ENCODE measurements at places on chromosomes 6 and 20.

DNA sequence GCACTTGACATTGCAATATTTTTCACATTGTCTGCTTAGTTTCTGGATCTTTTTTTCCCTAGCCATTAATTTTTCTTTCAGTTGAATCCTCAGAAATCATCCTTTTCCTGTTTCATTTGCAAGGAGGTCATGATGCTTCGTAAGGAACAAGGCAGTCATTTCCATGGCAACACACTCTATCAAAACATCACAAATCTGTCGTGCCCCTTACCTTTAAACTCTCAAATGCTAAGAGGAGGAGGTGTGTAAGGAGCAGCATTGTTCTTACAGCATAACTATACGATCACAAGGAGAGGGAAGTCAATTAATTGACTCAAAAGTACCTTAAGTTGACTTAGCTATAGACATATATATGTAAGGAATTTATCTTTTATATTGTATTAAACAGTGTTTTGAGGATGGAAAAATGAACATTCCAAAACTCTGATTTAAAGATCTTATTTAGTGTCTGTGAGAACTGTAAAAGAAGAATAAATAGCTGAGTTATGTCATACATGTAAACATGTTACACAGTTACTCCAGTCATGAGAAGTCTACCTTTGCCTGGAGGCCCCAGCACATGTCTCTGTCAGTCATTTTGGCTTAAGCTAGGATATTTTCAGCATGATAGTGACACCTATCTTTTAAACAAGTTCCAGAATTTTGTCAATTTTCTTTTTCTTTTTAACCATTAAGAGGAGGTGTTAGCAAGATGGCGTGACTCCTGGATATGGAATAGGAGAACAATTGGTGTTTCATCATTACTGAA lies 41.6 kb downstream of the CDKAL1 start:
- DNase-seq = no peak

- no peak for DNase-seq
Measured at GRCh38 chr20:49471397-49471796, 11.1 kb downstream of the KCNB1 start.

DNA sequence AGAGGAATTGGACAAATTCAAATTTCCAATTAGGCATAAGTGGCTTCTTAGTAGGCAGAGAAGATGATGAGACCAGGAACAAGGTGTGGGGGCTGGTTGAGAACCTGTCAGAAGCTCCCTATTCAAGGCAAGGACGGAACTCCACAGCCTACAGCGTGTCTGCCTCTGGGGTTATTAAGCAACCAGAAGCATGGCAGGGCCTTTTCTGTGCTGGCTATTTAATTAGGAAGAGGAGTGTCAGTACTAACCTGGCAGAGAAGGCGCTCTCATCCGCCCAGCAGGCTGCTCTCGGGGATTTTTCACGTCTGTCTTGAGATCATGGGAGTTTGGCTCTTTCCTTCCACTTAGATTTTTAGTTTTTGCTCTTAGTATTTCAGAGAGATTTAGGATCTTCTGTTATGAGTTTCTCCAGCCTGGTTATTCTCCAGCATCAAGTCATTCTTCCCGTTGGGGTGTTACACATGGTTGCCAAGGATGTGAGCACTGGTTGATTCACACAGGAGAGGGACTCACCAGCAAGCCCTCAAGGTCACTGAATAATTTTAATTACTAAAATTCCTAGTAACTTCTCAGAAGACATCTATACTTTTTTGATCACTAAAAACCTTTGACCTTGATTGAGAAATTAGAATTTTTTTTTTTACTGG lies 23.9 kb downstream of the ADTRP start:
- no peak for DNase-seq

DNA sequence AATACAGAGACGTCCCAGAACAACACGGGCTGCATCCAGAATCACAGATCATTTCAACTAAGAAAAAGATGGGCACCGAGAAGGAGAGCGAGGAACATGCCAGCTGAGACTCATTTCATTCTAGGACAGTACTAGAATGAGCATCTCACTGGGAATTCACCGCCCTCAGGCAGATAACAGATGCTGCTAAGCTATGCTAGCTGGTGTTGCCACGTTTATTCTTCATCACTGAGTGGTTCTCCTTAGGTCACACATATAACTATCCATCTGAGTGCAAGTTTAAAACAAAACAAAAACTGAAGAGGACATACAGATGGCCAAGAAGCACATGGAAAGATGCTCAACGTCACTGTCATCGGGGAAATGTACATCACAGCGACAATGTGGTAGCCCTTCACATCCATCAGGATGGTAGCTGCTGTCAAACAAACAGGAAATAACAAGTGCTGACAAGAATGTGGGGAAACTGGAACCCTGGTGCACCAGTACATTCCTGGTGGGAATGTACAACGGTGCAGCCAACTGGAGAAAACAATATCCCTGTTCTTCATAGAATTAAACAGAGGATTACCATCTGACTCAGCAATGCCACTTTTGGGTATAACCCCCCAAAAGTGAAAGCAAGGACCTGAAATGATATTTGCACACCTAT lies 97.6 kb downstream of the SLC22A23 start:
- DNase-seq = no peak

DNA sequence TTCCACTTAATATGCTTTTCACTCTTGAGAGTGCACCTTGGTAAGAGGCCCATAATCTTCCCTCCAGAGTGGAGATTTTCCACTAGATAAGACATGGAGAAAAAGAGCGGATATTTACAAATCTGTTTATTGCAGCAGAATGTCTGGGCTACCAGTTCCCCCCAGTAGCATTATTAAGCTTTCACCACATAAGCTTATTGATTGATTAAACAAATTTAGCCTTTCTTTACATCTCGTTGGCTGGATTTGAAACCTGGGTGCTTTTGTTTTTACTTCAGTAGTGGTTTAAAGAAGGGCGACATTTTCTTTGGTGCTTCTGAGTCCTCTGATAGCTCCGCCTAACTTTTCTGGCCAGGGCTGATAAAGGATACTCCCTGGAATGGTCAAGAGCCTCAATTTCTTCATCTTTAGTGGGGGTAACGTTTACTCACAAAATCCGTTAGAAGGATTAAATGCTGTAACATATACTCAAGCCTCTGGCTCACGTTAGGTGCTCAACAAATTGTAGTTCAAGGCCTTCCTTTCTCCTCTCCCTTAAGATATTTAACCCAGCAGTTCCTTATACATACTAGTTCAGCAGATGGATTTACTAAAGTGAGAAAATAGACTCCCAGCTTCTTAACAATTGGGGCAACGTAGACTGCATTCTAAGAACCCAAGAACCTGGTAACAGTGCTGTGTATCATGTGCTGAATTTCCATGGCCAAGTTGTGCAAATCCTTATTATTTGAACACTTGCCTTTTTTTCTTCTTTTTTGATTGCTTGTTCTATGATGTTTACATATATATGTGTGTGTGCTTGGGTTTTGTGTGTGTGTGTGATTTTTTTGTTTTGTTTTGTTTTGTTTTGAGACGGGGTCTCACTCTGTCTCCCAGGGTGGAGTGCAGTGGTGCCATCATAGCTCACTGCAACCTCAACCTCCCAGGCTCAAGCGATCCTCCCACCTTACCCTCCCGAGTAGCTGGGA lies 91.4 kb downstream of the RREB1 start:
- no peak for DNase-seq

DNA sequence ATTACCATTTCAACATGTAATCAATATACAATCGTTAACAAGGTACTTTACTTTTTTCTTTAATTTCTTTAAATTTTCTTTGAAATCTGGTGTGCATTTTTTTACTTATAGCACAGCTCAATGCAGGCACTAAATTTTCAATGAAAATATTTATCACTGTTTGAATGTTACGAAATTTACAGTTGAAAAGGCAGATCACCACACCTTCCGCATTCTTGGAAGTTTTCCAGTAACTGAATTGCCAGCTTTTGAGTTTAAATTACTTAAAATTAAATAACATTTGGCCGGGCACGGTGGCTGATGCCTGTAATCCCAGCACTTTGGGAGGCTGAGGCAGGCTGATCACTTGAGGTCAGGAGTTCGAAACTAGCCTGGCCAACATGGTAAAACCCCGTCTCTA lies 309.9 kb downstream of the BMP7 start:
- no peak for DNase-seq

DNA sequence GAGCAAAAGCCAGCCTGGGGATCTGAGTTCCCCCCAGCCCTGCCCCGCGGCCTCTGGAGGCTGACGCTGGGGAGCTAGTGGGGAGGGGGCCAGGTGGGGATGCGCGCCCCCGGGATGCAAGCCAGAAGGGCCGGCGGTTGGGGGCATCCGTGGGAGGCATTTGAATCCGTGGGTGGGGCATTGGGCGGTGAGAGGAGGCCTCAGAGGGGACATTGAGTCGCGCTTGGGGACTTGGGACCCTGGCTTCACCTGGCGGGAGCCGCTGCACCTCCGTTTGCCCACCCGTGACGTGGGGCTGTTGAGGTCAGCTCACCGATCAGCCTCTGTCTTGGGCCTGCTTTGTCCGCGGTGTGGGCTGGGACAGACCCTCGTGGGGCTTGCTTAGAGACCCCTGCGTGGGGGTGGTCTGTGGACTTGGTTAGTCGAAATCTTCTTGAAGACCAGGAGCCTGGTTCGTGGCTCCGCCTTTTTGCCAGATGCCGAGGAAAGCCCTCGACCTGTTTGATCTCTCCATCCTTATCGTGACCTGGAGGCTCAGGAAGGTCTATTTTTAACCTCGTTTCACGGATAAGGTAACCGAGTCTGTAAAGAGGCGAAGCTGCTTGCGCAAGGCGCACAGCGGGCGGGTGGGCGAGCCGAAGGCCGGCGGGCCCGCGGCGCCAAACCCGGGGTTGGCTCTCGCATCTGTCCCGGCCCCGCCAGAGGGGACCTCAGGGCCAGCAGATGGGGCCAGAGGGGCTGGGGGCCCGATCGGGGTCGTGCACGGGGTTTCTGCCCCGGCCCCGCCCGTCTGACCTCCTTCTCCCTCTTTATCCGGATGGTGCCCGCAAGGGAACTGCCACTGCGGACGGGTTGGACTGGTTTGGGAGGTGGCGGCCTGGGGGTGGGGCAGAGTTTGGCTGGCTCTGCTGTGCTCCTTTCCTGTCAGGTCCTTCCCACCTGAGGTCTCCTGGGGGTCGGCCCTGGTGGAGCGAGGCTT lies 8.3 kb downstream of the FAM110A start:
- DNase-seq = no peak

- DNase-seq = no peak
Measured at GRCh38 chr6:40819182-40819834, 219.7 kb downstream of the UNC5CL start.

- DNase-seq = peak; percentile 56
Measured at GRCh38 chr6:31308050-31308844, 36.4 kb upstream of the HLA-C start.

DNA sequence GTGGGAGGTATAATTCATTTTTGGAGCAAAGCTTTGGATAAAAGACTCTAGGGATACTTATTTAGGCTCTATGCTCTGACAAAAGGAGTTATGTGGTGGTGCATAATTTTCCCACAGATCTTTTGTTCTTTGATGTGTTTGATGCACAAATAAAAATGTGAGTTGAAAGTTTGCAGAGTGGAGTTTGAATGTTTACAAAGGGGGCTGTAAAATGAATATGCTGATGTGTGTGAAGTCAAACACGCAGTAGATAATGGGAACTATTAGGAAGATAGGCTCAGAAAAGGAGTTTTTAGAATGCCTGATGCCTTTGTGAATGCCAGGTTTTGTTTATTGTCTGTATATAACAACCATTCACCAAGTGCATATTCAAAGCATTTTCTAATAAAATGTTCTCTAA lies 545.0 kb upstream of the EPHA7 start:
- no peak for DNase-seq

DNA sequence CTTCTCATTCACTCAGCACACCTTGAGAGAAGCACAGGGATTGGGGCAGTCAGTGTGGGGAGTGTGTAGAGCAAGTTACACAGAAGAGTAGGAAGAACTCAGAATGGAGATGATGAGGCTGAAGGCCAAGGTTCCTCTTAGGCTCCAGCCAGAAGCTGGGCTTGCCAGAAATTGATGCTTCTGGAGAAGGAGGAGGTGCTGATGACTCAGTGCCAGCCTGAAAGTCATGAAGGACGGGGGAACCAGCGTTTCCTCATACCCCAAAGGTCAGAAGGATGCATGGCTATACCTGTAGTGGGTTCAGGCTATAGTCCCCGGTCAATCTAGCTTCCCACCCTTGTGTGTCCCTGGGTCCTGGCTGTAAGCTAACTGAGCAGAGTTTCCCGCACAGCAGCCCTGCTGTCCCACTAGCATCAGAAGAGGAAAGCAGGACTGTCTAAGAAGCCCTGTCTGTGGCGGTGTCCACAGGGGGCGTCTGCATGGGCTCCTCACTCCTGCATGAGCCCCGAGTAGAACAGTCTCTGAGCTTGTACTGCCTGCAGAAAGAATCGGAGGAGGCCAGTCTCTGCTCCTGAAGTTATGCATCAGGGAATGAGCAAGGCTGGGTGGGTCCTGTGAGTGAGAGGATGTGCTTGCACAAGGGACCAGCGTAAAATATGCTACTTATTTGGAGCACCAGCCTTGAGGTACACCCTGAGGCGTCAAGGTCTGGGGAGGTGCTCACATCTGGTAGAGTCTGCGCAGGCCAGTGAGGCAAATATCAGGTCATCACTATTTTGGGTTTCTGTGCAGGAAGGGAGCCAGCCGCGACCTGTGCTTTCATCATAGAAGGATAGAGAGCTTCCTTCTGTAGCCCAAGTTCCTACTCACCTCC lies 148.5 kb downstream of the MRPL14 start:
- DNase-seq = no peak

DNA sequence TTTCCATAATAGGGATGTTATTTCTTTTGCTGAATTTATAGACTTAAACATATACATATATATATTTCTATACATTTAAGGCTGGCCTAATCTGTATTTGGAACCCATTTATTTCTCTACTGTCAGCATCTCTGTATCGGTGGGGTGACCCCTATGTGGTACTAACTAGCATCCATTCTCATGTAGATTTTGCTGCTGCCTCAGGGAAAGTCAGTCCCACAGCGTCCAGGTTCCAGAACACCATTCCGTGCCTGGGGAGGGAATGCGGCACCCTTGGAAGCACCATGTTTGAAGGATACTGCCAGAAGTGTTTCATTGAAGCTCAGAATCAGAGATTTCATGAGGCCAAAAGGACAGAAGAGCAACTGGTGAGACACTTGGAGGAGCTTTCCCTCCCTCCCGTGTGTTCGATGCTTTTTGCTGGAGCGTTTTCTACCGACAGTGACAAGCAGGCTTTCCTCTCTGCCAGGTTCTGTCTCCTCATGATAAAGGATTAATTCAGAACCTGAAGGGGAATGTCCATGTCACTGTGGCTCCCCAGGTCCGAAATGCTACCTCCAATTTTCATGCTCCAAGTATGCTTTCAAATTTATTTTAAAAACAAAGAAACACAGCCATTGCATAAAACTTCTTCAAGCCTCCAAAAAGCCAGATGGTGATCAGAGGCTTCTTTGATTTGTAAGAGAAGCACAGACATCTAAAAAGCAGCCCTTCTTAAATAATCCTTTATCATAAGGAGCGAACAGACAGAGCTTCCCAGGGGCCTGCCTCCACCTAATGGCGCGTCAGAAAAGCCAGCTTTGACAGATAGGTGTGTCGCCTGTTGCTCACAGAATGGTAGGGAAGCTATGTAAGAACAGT lies 13.1 kb downstream of the TNFAIP3 start:
- DNase-seq = no peak

All from effector CD4-positive, alpha-beta T cell (primary cell).